ENCODE measurements at places on chromosomes 3 and 15.

GRCh38 chr15:89026167-89026566 is 62.1 kb upstream of the ABHD2 start:
- no peak for DNase-seq

- DNase-seq, result no peak
Measured at GRCh38 chr3:18729671-18730070, 304.5 kb upstream of the SATB1 start.

DNA sequence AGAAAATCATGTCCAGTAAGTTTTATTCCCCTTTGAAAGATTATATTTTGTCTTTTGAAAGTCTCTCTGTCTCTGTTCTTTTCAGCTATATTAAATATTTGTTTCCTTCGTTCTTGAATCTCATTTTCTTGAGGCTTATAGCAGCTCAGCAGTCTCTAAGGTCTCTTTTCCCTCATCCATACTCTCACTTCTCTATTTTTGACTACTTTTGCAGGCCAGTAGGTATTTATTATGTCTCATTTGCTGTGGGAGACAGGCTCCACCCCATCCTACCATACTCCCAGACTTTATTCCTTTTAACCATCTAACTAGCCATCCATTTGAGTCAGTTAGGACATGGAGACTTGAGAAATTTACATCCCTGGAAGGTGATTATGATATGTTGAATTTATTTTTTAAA is 71.0 kb downstream of the FILIP1L start:
- no peak for DNase-seq

- no peak for DNase-seq
Measured at GRCh38 chr3:186303965-186304364, 58.1 kb downstream of the DGKG start.

DNA sequence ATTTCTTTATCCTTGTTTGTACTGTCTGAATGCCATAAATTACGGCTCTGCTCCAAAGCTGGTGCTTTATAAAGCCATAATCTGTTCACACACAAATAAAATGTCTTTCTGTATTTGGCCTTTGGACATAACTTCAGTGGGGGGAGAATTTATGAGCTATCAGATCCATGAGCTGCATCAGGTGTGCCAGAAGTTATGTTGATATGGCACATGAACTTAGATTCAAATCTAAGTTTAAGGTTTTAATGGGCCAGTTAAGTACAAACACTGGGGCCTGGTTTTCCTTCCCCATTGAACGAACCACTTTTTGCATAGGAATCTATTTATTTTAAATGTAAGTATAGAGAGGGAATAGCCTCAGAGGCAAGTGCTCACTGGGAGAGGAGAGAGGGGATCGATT is 239.9 kb downstream of the NFKBIZ start:
- no peak for DNase-seq

GRCh38 chr3:159432682-159433340 is 555.8 kb upstream of the IL12A start:
- no peak for DNase-seq
